Hematopoietic multipotent progenitor cell treated with erythropoietin and hydrocortisone succinate and interleukin-3 and kit ligand, for 17 days (in vitro differentiated cells): ENCODE measurements at places on chromosomes 1 and 21.

GRCh38 chr1:104291156-104291555, 541.5 kb downstream of the AMY1C start:
- DNase-seq = no peak

GRCh38 chr1:179241530-179242097, 12.1 kb upstream of the ABL2 start:
- DNase-seq = no peak

- no peak for DNase-seq
These were observed 30.3 kb downstream of the TEX35 start for GRCh38 chr1:178543290-178543607.

GRCh38 chr1:244340396-244340795, 111.3 kb downstream of the ADSS2 start:
- no peak for DNase-seq

- DNase-seq = no peak
These were observed 66.1 kb downstream of the RGS18 start for GRCh38 chr1:192224396-192224795.

DNA sequence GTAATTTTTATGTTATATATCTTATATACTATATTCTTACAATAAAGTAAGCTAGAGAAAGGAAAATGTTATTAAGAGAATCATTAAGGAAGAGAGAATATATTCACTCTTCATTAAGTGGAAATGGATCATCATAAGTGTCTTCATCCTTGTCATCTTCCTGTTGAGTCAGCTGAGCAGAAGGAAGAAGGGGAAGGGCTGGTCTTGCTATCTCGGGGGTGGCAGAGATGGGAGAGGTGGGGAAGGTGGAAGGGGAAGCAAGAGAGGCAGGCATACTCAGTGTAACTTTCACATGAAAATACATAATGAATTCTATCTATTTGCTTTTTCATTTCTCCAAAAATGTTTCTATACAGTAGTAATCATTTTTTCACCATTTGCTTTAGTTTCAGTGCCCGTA, 5.1 kb downstream of the DNASE2B start:
- DNase-seq = no peak

DNA sequence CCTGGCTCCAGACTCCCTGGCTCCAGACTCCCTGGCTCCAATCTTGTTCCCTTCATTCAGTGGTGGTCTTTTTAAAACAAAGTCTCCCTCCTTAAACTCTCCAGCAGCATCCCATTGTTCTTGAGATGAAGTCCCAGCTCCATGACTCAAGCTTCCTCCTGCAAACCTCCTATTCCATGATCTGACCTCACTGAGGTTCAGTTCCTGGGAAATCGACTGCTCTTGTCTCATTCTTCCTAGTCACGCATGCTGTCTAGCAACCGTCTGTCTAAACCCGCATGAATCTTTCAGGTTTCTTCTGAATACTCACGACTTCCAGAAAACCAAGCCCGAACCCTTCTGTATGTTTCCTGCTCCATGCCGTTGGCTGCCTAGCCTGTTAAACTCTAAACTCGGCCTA, 91.9 kb downstream of the RAVER2 start:
- no peak for DNase-seq

DNA sequence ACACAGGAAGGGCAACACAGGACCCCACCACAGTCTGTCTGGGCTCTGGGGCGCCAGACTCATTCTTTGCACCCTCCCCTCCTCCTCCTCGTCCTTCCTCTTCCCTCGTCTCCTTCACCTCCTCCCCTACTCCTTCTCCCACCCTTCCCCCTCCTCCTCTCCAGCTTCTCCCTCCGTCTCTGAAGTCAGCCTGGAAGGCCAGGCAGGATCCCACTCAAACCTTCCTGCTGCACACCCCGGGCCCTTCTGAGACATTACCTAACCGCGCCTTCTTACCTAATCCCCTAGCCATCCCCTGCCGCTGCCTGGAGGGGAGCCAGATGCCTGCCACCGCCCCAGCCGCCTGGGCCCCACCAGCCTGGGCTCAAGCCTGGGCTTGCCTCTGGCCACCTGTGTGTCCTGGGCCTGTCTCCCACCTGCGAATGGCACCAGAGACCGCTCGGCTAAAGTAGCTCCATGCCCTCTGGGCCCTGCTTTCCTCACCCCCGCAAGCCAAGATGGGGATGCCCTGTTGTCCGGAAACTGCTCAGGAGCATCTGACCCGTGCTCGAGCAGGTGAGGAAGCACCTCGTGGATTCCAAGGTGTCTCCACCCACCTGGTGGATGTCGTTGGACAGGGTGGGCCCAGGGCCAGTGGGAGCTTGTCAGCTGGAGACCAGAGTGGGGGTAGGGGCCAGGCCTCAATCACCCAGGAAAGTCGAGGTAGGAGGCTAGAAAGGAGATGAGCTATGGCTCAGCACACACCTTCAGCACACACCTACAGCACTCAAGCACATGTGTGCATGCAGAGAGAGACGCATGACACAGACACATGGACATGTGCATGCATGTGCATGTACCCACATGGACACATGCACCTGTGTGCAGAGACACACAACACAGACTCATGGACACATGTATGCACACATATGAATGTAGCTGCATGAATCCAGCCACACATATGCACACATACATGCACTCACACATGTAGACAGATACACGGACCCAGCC, 31.9 kb downstream of the WNT9A start:
- DNase-seq = no peak

GRCh38 chr1:53634571-53634979, 104.4 kb downstream of the GLIS1 start:
- DNase-seq = no peak

- no peak for DNase-seq
These were observed 63.8 kb upstream of the ATP1A1 start for GRCh38 chr1:116309090-116309870.

DNA sequence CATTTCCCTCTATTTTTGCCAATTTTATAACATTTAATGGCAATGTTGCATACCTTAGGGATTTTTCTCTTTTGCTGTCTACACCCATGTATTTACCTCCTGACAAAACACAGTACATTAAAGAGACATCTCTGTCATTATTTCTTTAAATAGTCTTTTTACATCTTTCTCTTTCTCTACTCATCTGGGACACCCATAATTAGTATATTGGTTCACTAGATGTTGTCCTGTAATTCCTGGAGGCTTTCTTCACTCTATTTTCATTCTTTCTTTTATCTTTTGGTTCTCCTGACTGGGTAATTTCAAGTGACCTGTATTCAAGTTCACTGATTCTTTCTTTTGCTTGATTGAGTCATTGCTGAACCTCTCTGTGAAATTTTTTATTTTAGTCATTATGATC, 74.3 kb downstream of the FCRL5 start:
- DNase-seq = no peak

DNA sequence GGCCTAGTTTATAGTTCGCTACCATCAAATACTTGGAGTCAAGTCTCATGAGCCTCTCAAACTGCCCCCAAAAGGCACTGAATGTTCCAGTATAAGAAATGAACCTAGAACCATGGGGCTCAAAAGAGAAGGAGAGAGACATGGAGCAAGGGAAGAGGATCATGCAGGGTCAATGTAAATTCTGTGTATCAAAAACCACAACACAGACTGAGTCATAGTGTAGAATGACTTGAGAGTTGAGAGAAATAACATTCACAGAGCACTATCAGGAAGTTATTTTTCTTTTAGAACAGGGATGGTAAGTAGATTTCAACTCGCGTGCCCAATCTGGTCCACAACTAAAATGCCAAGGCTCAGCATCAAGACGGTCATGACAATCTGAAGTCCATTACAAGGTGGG, 59.8 kb downstream of the GNG12 start:
- DNase-seq = no peak

DNA sequence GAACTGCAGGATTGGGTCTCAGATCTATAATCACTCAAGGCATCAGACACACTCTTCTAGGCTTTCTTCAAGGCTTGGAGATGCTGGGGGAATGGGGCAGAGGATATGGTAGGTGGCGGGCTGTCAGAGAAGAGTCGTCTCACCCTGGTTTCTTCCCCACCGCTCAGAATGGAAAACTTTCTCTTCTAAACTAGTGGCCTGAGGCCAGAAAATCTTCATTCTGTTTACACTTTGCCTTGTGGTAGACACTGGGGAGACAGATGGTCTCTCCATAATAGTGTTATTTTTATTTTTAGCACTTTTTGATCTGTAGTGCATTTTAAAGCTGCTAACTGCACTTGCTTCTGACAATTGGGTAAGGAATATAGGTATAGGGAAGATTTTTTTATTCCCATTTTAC, 2.6 kb downstream of the PRELP start:
- DNase-seq = no peak

DNA sequence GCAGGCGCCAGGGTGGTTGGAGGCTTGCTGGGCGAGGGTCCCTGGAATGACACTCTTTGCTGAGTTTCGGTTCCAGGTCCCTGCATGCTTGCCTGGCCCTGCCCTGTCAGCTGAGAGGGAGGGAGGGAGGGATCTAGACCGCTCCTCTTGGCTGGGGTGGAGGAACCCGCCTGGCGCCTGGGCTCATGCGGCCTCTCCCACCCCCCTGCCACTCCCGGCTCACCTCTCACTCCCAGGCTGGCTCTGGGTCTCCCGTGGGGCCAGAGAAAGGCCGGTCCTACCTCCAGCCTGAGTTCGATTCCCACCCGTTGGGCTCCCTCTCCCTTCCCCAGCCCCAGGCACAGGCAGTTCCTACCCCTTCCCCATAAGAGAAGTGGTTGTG, 19.0 kb upstream of the IFNLR1 start:
- DNase-seq = no peak

DNA sequence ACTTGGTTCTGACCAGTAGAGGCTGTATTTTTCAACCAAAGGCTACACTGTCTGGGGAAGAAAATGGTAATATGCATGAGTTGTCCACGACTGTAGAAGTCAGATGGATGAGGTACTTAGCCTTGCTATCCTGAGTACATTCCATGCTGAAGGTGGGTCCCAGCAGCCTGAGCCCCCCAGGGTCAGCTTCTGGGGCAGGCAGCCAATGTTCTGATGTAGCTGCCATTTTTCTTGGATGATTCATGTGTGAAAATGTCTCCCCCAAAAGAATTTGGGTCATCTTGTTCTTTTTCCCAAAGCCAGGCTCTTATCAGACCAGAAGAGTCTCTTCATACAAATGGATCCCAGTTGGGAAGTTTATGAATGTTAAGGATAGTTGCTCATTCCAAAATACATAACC, 172.2 kb upstream of the UBE2U start:
- no peak for DNase-seq

- DNase-seq = no peak
These were observed 43.0 kb downstream of the LHX4 start for GRCh38 chr1:180273066-180273465.

- no peak for DNase-seq
These were observed 65.9 kb upstream of the LRRN2 start for GRCh38 chr1:204751480-204751879.

DNA sequence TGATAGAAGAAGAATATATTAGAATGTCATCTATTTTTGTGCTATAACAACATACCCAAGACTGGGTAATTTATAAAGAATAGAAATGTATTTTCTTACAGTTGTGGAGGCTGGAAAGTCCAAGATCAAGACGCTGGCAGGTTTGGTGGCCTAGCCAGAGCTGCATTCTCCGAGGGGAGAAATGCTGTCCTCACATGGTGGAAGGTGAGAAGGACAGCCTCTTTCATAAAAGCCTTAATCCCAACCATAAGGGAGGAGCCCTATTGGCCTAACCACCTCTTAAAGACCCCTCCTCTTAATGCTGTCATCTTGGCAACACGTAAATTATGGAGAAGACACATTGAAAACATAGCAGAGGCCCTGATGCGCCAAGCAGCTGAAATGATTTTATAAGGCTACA, 60.1 kb upstream of the KAZN start:
- DNase-seq = no peak

GRCh38 chr1:154442006-154442740, 37.0 kb downstream of the IL6R start:
- no peak for DNase-seq

DNA sequence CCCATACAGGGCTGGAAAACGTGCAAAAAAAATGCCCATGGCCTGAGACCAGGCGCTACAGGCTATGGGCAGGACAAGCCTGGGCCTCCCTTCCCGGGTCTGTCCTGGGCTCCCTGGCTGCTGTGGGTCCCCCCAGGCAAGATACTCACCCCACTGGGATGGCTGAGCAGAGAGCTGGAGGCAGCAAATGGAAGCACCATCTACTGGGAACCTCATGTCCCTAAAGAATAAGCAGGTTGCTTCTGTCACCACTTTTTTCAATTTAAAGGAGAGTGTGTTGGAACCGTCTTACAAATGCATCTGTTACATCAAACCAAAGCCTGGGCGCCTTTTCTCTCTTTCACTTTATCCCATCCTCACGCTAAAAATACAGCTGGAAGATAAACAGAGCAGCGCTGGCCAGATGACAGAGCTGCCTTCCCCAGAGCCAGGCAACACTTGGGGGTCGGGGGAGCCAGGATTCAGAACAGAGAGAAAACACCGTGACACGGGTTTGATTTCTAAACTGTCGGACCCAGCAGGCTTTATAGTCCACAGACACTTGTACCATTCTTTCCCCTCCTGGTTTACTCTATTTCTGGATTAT, 262.1 kb upstream of the VAMP3 start:
- DNase-seq = no peak

DNA sequence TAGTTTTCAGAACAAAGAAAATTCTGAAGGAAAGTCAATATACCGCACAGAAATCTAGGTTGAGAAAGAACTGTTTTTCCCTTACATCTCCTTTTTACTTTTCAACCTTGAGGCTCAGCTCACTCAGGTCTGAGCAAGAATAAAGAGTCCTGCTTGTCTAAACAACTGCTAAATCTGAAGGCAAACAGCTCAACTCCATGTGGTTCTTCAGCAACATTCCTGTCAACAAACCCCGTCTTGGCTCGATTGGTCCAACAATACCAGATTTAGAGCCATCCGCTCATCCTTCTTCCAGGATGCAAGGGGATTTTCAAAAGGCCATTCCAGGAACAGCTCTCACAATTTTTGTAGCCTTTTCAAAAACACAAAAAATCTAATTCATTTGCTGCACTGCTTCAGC, 119.8 kb downstream of the HLCS start:
- no peak for DNase-seq
